Naive thymus-derived CD4-positive, alpha-beta T cell (primary cell): ENCODE measurements at places on chromosomes 5 and 9. TPM values are rescaled to one million over a fixed set of nuclear protein-coding genes. Genes with fewer than 3 reads are reported as not detected.
A peak's percentile ranks its signal among the peaks of the same experiment; 100 is the strongest.

- no peaks in the 10 kb centered on the region for H3K4me1 ChIP-seq
- peaks cover 18% of the 10 kb centered on the region for H3K36me3 ChIP-seq
- no peak overlapping the region for H3K4me3 ChIP-seq
- peak overlapping the region; percentile 27 for H3K27ac ChIP-seq
Measured at GRCh38 chr5:57243286-57244137, 69.7 kb downstream of the GPBP1 start.

DNA sequence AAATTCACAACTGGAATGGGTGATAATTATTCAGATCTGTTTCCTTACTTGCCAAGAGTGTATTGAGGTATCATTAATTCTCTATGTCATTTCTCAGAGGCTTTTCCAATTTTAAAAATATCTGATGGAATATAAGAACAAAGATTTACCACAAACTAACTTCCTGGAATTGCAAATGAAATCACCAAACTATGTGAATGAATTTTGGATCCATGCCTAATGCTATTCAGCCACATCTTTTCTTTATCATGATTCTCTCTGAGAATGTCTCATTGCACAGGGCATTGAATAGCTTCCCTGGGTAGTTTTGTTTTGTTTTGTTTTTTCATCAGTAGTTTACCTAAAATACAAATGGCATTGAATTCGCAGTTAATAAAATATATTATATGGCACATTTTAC is 146.9 kb upstream of the FBN2 start:
- no peak for DNase-seq
- no peak overlapping the region for H3K27ac ChIP-seq
- no peak overlapping the region for H3K4me3 ChIP-seq
- H3K4me1 ChIP-seq: no peaks in the 10 kb centered on the region
- H3K36me3 ChIP-seq: no peaks in the 10 kb centered on the region

The DNM1 gene
- not detected for polyA plus RNA-seq

DNA sequence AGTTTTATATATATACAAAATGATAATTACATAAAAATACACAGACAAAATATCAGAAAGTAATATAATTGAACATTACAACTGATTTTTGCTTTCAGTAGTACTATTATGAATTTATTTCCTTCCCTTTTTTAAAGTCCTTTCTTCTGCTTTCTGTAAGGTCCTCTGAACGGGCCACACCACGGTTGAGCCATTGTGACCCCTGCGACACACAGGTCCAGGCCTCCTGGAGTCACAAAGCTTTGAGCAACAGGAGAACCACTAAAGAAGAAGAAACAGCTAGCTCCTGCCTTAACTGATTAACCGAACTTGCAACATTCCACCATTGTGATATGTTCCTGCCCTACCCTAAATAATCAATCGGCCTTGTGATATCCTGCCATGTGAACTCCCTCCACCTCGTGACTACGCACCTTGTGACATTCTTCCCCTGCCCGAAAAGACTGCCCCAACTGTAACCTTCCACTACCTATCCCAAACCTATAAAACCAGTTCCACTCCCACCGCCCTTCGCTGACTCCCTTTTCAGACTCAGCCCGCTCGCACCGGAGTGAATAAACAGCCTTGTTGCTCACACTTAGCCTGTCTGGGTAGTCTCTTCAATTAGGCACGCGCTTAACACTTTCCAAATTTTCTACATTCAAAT is 375.0 kb upstream of the RFX3 start:
- no peaks in the 10 kb centered on the region for H3K27me3 ChIP-seq
- no peak for DNase-seq
- no peak overlapping the region for H3K4me3 ChIP-seq

- H3K4me3 ChIP-seq: no peak overlapping the region
- no peak for DNase-seq
- H3K4me1 ChIP-seq: no peaks in the 10 kb centered on the region
- H3K36me3 ChIP-seq: no peaks in the 10 kb centered on the region
- H3K27ac ChIP-seq: no peak overlapping the region
Measured at GRCh38 chr5:180873615-180874520, 12.8 kb upstream of the ZFP62 start.

DNA sequence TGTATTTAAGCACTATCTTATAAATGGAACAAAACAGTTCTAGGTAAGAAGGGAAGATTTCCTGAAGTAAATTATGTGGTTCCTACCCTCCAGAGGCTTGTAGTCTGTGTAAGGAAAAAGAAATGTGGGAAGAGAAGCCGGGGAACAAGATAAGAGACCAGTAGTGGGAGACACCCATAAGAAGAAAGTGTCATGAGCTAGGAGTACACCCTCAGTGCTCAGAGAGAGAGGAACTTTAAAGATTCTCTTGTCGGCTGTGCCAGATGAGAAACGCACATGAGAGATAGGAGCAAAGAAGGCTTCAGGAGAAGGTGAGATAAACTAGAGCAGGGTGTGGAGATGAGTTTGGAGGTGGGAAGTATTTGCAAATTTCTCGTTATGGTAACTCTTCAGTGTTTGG is 18.1 kb downstream of the SLC36A1 start:
- no peaks in the 10 kb centered on the region for H3K4me1 ChIP-seq
- no peaks in the 10 kb centered on the region for H3K27me3 ChIP-seq
- no peak overlapping the region for H3K4me3 ChIP-seq

The AGTPBP1 gene
- 28.5 TPM for polyA plus RNA-seq

The TYRP1 gene
- not detected for polyA plus RNA-seq

- H3K27me3 ChIP-seq: no peaks in the 10 kb centered on the region
- H3K36me3 ChIP-seq: no peaks in the 10 kb centered on the region
- no peak for DNase-seq
Measured at GRCh38 chr5:138177941-138178515, 402 bp downstream of the BRD8 start.

GRCh38 chr5:89866410-89866809 is 543.1 kb downstream of the CETN3 start:
- no peak overlapping the region for H3K4me3 ChIP-seq
- H3K27me3 ChIP-seq: no peaks in the 10 kb centered on the region
- H3K27ac ChIP-seq: no peak overlapping the region
- H3K36me3 ChIP-seq: no peaks in the 10 kb centered on the region
- no peaks in the 10 kb centered on the region for H3K4me1 ChIP-seq
- DNase-seq: no peak

GRCh38 chr9:79408200-79408599 is 163.6 kb upstream of the TLE4 start:
- H3K4me1 ChIP-seq: no peaks in the 10 kb centered on the region
- H3K36me3 ChIP-seq: no peaks in the 10 kb centered on the region
- no peaks in the 10 kb centered on the region for H3K27me3 ChIP-seq
- no peak for DNase-seq
- no peak overlapping the region for H3K27ac ChIP-seq

GRCh38 chr9:93543117-93543516 is 33.3 kb upstream of the PHF2 start:
- no peaks in the 10 kb centered on the region for H3K4me1 ChIP-seq
- H3K4me3 ChIP-seq: no peak overlapping the region
- peaks cover 4% of the 10 kb centered on the region for H3K36me3 ChIP-seq
- no peaks in the 10 kb centered on the region for H3K27me3 ChIP-seq
- DNase-seq: no peak
- no peak overlapping the region for H3K27ac ChIP-seq

DNA sequence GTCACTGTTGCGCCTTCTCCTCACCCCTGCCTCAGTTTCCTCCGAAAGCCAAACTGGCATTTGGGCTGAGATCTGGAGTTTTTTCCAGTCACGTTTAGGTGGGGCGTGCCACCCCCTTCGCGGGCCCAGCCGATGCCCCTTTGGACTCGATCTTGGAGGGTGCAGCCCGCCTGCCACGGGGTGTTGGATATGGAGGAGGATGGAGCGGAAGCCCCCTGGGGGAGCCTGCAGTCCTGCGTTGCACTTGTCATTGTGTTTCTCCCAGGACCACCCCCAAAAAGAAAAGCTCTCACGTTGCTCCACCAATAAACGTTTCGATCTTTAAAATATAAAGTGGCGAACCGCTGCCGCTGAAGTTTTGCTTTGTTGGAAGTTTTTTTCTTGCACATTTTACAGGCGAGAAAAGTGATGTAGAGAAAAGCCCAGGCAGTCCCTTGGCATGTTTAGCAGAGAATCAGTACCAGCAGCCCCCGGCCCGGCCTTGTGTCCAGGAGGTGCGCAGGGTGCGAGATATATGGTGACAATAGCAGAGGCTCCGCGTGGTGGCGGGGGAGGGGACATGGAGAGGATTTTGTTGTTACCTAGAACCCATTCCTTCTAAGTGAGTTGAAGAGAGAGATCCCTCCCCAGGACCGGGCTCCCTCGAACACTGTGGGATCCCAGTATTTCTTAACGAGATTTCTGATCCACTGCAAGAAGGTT is 681 bp downstream of the F2R start:
- no peak overlapping the region for H3K27ac ChIP-seq
- H3K27me3 ChIP-seq: no peaks in the 10 kb centered on the region
- H3K4me3 ChIP-seq: peak overlapping the region; percentile 78

DNA sequence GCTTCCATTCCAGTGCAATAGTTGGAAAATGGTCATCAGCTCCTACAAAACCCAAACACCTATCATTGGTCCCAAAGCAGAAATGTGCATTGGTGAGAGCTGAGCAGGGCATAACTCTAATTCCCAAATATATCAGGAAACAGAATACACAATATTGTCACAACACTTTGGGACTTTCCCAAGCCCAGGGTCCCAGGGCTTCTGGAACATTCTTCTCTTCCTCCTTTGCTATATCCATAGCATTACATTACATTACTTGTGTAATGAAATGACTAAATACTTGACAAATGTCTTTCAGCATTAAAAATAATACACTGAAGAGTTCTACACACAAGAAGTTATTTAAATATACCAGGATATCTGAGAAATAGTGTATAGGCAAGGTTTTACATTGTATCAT is 45.6 kb downstream of the LIX1 start:
- no peak overlapping the region for H3K4me3 ChIP-seq
- no peaks in the 10 kb centered on the region for H3K4me1 ChIP-seq
- DNase-seq: no peak
- H3K27me3 ChIP-seq: no peaks in the 10 kb centered on the region
- H3K36me3 ChIP-seq: no peaks in the 10 kb centered on the region

- no peaks in the 10 kb centered on the region for H3K4me1 ChIP-seq
- H3K4me3 ChIP-seq: no peak overlapping the region
- no peaks in the 10 kb centered on the region for H3K36me3 ChIP-seq
- H3K27me3 ChIP-seq: no peaks in the 10 kb centered on the region
- no peak overlapping the region for H3K27ac ChIP-seq
Measured at GRCh38 chr5:79772651-79773050, 83.0 kb downstream of the CMYA5 start.

DNA sequence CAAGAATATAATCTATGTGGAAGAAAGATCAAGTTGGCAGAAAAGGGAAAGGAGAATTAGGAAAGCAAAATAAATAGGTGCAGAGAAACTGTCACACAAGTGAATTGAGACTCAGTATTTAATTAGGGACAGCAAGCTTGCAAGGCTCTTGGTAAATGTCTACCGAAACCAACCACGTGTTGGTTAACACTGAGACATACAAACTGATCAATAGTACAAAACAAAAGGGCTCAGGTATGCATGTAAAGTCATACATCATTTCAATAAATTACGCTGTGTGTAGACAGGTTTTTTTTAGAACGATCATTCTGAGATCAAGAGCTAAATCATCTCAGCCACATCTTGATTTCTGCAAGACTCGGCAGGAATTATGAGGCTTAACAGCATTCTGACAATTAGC is 225.4 kb downstream of the EBF1 start:
- no peaks in the 10 kb centered on the region for H3K4me1 ChIP-seq
- no peak for DNase-seq
- H3K27ac ChIP-seq: no peak overlapping the region
- no peaks in the 10 kb centered on the region for H3K36me3 ChIP-seq

DNA sequence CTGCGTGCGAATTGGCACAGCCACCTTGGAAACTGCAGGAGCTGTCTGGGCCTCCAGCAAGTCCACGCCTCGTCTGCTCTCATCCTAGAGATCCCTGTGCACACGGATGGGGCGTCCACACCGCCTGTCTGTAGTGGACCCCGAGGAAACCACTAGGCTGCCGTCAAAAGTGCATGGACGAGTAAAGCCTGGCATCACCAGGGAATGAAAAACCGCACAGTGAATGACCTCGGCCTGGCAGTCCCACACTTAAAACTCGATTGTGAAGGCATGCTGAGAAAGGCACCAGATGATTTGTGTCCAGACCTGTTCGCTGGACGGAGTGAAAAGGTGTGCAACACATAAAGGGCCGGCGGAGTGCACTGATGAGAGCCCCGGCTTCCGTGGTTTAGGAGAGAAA is 50.8 kb downstream of the MRPL36 start:
- H3K27me3 ChIP-seq: no peaks in the 10 kb centered on the region
- no peak for DNase-seq

The TDRD7 gene
- 7.5 TPM for polyA plus RNA-seq

GRCh38 chr5:167576897-167577296 is 714.5 kb upstream of the WWC1 start:
- no peak overlapping the region for H3K4me3 ChIP-seq
- H3K36me3 ChIP-seq: no peaks in the 10 kb centered on the region
- H3K27me3 ChIP-seq: no peaks in the 10 kb centered on the region
- DNase-seq: no peak
- no peaks in the 10 kb centered on the region for H3K4me1 ChIP-seq
- H3K27ac ChIP-seq: no peak overlapping the region

GRCh38 chr5:52804387-52804791 is 16.7 kb downstream of the ITGA1 start:
- H3K27me3 ChIP-seq: no peaks in the 10 kb centered on the region
- no peak overlapping the region for H3K4me3 ChIP-seq
- H3K36me3 ChIP-seq: no peaks in the 10 kb centered on the region
- peaks cover 20% of the 10 kb centered on the region for H3K4me1 ChIP-seq
- H3K27ac ChIP-seq: no peak overlapping the region

The TAF11L10 gene
- not detected for polyA plus RNA-seq

The GGTA1 gene
- polyA plus RNA-seq: not detected

The NUTM2G gene
- polyA plus RNA-seq: 0.12 TPM

DNA sequence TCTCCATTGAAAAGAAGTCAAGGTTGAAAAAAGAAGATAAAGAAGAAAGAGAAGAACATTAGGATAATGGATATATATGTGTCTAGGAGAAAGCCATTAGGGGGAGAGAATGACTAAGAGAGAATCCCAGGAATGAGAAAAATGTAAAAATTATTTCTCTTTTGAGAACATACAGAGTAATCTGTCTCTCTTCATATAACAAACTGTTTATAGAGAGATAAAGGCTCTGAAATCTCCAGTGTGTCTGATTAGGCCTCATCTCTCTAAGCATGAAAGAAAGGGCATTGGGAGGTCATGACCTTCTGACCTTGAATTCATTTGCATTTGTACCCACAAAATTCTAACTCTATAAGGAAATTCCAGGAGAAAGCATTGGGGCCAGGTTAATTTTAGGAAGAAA is 3.5 kb upstream of the MPDZ start:
- no peak for DNase-seq
- no peaks in the 10 kb centered on the region for H3K4me1 ChIP-seq
- no peak overlapping the region for H3K4me3 ChIP-seq
- H3K27me3 ChIP-seq: no peaks in the 10 kb centered on the region
- H3K36me3 ChIP-seq: no peaks in the 10 kb centered on the region

GRCh38 chr9:32992595-32993238 is 8.7 kb downstream of the APTX start:
- no peaks in the 10 kb centered on the region for H3K4me1 ChIP-seq
- H3K27ac ChIP-seq: no peak overlapping the region
- H3K4me3 ChIP-seq: no peak overlapping the region
- no peak for DNase-seq

- peaks cover 9% of the 10 kb centered on the region for H3K27me3 ChIP-seq
- H3K4me3 ChIP-seq: no peak overlapping the region
- no peaks in the 10 kb centered on the region for H3K4me1 ChIP-seq
- DNase-seq: no peak
- no peak overlapping the region for H3K27ac ChIP-seq
Measured at GRCh38 chr5:83721953-83722901, 1.6 kb upstream of the HAPLN1 start.

- no peak overlapping the region for H3K27ac ChIP-seq
- no peak overlapping the region for H3K4me3 ChIP-seq
- no peaks in the 10 kb centered on the region for H3K4me1 ChIP-seq
- DNase-seq: no peak
- no peaks in the 10 kb centered on the region for H3K36me3 ChIP-seq
- no peaks in the 10 kb centered on the region for H3K27me3 ChIP-seq
Measured at GRCh38 chr5:66807743-66808142, 211.6 kb downstream of the MAST4 start.
